H9 (cell line): ENCODE measurements at places on chromosomes 16 and 17. TPM values are rescaled to one million over a fixed set of nuclear protein-coding genes. Genes with fewer than 3 reads are reported as not detected.

DNA sequence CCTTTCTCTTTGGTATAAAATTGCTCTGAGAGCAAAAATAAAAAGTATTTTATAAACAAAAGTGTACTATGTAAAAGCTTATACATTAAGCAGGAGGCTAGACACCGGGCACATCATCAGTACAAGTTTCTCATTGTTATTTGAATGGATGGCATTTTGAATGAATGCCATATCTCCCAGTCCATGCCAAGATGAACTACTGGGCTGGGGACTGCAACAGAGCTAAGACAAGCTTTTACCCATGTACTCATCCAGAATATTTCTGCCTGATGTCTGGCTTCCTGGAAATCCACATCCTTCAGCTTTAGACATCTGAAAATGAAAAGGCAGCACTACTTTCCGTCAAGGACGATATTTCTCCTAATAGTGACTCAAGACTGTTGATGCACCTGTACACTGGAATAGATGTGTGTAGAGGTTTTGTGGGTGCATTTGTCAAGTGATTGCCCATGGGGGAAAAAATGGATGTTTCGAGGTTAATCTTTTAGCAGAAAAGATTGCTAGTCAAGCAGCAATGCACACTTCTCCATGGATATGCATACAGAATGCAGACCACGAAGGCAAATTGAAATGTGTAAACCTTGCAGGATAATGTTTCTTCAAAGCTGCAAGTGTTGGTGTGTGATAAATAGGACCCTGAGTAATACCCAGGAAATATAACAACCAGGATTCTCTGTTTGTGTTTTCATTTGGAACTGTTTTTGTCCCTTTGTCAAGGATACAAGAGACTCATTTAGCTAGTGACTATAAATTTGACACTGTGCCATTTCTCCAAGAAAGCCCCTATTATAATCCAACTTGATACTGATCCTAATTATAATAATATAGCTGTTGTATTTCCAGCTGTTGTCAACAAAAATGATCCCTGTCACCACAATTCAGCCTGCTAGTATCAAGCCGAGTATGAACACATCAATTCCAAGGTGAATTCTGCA lies 173.8 kb downstream of the CDH8 start:
- H3K27ac ChIP-seq, result no peak overlapping the region
- no peaks in the 10 kb centered on the region for H3K27me3 ChIP-seq

Gene PHKB
- total RNA-seq, result 38.8 and 39.0 TPM in 2 replicates

GRCh38 chr16:71432906-71433305 lies 8.9 kb downstream of the TLE7 start:
- H3K27ac ChIP-seq, result no peak overlapping the region
- H3K27me3 ChIP-seq, result no peaks in the 10 kb centered on the region
- no peak overlapping the region for H3K4me3 ChIP-seq
- no peaks in the 10 kb centered on the region for H3K36me3 ChIP-seq
- H3K4me1 ChIP-seq, result no peaks in the 10 kb centered on the region

- H3K4me1 ChIP-seq, result no peaks in the 10 kb centered on the region
- no peak for DNase-seq
- no peak overlapping the region for H3K27ac ChIP-seq
- H3K4me3 ChIP-seq, result no peak overlapping the region
Measured at GRCh38 chr16:73234496-73234895, 186.6 kb upstream of the ZFHX3 start.

DNA sequence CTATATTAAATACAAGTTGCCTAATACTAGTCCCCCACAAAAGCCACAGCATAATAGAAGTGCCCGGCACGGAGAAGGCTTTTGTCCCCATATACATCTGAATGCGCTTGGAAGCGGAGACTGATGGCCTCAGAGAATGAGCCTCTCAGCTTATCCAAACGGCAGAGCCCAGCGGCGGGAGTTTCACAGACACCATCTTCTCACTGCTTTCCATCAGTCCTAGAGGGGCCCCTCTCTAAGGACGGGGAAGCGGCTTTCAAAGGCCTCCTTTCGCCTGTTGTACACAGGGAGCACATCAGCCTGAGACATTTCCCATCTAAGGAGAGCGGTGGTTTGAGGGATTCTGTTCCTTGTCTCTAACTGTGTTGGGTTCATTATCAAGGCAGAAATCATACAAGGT lies 16.9 kb downstream of the NXN start:
- H3K36me3 ChIP-seq, result peaks cover 9% of the 10 kb centered on the region
- no peaks in the 10 kb centered on the region for H3K27me3 ChIP-seq
- peak; percentile 85 for DNase-seq
- H3K27ac ChIP-seq, result peak overlapping the region; percentile 1
- H3K4me1 ChIP-seq, result peaks cover 8% of the 10 kb centered on the region; the same call in 1 of the 2 replicates

DNA sequence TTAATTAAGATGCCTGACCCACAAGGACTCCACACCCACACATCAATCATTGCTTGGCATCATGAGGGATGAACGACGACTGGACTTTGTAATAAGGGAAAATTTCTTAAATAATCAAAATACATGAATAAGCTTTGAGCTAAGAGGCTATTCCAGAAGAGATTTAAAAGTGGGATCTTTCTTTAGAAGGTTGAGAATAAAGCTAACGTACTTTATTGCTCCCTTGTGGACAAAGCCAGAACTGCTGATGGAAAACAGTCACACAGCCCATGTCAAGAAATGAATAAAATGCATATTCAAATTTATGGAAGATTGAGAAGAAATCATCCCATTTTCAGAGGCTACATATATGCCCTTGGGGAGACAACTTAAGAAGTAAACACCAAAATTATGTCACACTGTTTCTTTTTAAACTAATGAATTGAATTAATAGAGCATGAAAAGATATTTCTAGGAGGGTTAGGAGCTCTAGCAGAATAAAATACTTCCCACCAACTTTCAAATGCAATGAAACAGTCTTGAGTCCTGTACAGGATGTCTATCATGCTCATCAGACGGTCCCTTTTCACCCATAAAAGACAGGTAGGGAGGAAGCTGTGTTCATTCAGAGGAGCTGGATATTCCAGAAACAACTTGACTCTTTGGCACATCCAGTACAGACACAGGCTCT lies 60.2 kb upstream of the PHOSPHO1 start:
- H3K27me3 ChIP-seq, result no peaks in the 10 kb centered on the region; the same call in 1 of the 2 replicates
- H3K27ac ChIP-seq, result no peak overlapping the region
- H3K4me1 ChIP-seq, result no peaks in the 10 kb centered on the region
- no peaks in the 10 kb centered on the region; the same call in 2 of the 3 replicates for H3K36me3 ChIP-seq

Gene BTBD17
- 0.31 and 0.33 TPM in 2 replicates for total RNA-seq

DNA sequence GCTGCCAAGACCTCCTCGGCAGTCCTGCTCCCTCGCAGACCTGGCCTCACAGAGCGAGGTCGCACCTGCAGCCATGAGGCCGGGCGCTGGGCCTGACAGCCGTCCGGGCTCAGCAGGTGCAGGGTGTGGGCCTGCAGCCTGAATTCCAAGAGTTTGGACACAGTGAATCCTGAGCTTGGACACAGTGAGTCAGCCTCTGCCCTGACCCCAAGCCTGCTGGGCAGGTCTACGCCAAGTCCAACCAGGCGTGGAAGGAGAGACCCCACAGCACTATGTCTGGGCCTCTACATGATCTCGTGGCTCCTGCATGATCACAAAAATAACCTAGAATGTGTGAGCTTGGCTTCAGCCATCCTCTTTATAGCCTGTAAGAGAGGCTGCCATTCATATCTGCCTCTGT lies 121.0 kb downstream of the C16orf95 start:
- DNase-seq, result no peak
- no peaks in the 10 kb centered on the region for H3K36me3 ChIP-seq
- H3K27ac ChIP-seq, result no peak overlapping the region
- no peak overlapping the region for H3K4me3 ChIP-seq
- H3K4me1 ChIP-seq, result no peaks in the 10 kb centered on the region
- H3K27me3 ChIP-seq, result no peaks in the 10 kb centered on the region

Gene ALOX12B
- total RNA-seq, result 0.86 and 1.2 TPM in 2 replicates

- DNase-seq, result no peak
- H3K27ac ChIP-seq, result no peak overlapping the region
- no peak overlapping the region; the same call in 2 of the 3 replicates for H3K4me3 ChIP-seq
- no peaks in the 10 kb centered on the region for H3K36me3 ChIP-seq
- peaks cover 9% of the 10 kb centered on the region; the same call in 1 of the 2 replicates for H3K27me3 ChIP-seq
Measured at GRCh38 chr17:7830616-7831015, 3.4 kb upstream of the KDM6B start.

Gene PPM1E
- total RNA-seq, result 7.1 and 7.3 TPM in 2 replicates

Gene KRTAP4-3
- total RNA-seq, result not detected in 2 replicates

DNA sequence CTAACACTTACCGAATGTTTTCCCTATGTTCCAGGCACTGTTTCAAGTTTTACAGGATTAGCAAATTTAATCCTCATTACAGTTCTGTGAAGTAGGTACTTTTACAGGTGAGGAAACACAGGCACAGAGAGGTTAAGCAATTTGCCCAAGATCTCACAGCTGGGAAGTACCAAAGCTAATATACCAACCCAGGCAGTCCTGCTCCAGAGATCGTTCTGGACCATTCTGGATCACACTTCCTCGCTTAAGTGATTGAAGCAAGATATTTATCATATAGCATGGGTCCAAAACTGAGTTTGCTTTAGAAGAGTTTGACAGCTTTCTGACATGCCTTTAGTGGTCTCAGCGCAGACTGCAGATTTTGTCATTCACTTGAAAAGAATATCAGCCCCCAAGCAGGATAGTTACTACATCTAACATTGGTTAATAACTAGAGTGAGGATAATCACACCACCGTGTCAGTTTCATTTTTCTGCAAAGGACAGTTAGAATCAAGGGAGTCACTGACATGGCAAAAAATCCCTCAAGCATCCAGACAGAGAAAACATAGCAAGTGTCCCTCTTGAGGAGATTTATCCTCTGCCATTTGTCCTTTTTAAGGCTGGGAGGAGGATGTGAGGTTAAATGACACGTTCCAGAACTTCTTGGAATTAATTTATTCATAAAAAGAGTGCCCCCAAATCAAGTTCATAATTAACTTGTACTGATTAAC lies 5.1 kb downstream of the HS3ST3B1 start:
- peaks cover 39% of the 10 kb centered on the region; the same call in 1 of the 2 replicates for H3K27me3 ChIP-seq
- H3K27ac ChIP-seq, result no peak overlapping the region
- peak; percentile 4 for DNase-seq
- peaks cover 18% of the 10 kb centered on the region; the same call in 1 of the 2 replicates for H3K4me1 ChIP-seq
- no peak overlapping the region for H3K4me3 ChIP-seq

Gene CRYM
- total RNA-seq, result 16.4 and 17.8 TPM in 2 replicates

Gene EVI2A
- total RNA-seq, result not detected in 2 replicates

- peaks cover 26% of the 10 kb centered on the region; the same call in 1 of the 2 replicates for H3K27me3 ChIP-seq
- no peak overlapping the region for H3K27ac ChIP-seq
- no peak for DNase-seq
- 0 out of 2 replicates have a peak, but pooled peaks cover 4% of the 10 kb centered on the region for H3K4me1 ChIP-seq
- peak overlapping the region; percentile 92 for H3K4me3 ChIP-seq
- no peaks in the 10 kb centered on the region; the same call in 2 of the 3 replicates for H3K36me3 ChIP-seq
Measured at GRCh38 chr17:49908782-49909714, 59.9 kb upstream of the DLX4 start.

Gene C16orf92
- not detected in 2 replicates for total RNA-seq

Gene G6PC3
- total RNA-seq, result 105 and 109 TPM in 2 replicates

Gene DNAH9
- 0.22 and 0.24 TPM in 2 replicates for total RNA-seq

GRCh38 chr17:43852571-43852970 lies 5.6 kb downstream of the CD300LG start:
- no peak for DNase-seq
- no peaks in the 10 kb centered on the region; the same call in 1 of the 2 replicates for H3K27me3 ChIP-seq
- no peak overlapping the region for H3K27ac ChIP-seq
- H3K36me3 ChIP-seq, result no peaks in the 10 kb centered on the region
- H3K4me1 ChIP-seq, result no peaks in the 10 kb centered on the region

Gene KCNAB3
- 5.7 and 6.4 TPM in 2 replicates for total RNA-seq

Gene PRR35
- total RNA-seq, result 0.33 and 0.50 TPM in 2 replicates

Gene KRT36
- total RNA-seq, result not detected in 2 replicates

Gene MYH13
- not detected in 2 replicates for total RNA-seq

Gene PRKCB
- total RNA-seq, result 7.0 and 7.7 TPM in 2 replicates

DNA sequence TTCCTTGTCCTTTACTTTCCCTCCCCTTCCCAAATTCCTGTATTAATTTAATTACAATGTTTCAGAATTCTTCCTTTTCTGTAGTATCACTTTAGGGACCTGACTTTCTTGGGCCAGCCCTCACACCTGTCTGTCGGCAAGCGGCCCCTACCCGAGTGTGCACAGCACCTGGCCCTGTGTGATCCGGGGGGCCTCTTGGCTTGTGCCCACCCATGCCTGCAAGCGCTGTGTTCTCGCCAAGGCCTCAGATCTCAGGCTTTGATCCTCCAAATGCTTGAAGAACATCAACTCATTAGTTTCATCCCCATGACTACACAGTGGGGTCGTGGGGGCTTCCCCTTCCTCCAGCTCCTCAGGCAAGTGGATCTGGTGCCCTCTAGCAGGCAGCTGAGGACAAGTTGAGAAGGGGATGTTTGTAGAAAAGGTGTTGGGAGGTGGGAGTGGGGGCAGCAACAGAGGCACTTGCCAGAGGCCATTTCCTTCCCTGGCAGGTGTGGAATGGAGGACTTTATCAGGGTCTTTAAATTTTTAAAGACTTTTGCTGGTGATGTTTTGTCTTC lies 15.7 kb upstream of the CDH3 start:
- H3K36me3 ChIP-seq, result no peaks in the 10 kb centered on the region
- no peaks in the 10 kb centered on the region for H3K27me3 ChIP-seq
- H3K27ac ChIP-seq, result no peak overlapping the region
- peak; percentile 73 for DNase-seq

DNA sequence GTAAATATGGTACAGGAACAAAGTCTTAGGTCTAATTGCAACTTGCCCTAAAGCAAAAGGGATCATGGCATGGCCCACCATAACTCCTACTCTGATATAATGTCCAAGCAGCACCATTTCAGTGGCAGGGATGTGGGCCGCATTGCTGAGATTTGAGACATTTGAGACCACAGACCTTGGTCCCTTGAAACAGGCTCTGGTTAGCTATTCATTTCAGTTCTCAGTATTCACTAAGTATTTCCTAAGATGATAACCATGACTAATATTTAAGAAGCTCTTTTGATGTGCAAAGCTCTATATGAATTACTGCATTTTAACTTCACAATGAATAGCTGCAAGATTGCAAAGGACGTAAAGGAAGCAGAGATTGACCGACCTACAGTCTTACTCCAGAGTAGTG lies 471.0 kb downstream of the SHISA9 start:
- H3K27me3 ChIP-seq, result no peaks in the 10 kb centered on the region
- no peak for DNase-seq
- no peak overlapping the region for H3K4me3 ChIP-seq

GRCh38 chr16:85436636-85437165 lies 176.4 kb upstream of the GSE1 start:
- no peak overlapping the region for H3K27ac ChIP-seq
- no peak overlapping the region for H3K4me3 ChIP-seq
- H3K27me3 ChIP-seq, result no peaks in the 10 kb centered on the region
- peak; percentile 88 for DNase-seq

- H3K4me3 ChIP-seq, result no peak overlapping the region
- no peak overlapping the region for H3K27ac ChIP-seq
- no peaks in the 10 kb centered on the region for H3K36me3 ChIP-seq
- no peak for DNase-seq
- no peaks in the 10 kb centered on the region for H3K27me3 ChIP-seq
Measured at GRCh38 chr16:17358846-17359245, 111.9 kb downstream of the XYLT1 start.

GRCh38 chr16:11178424-11178823 lies 77.6 kb downstream of the SOCS1 start:
- DNase-seq, result no peak
- no peak overlapping the region for H3K27ac ChIP-seq

- H3K4me3 ChIP-seq, result no peak overlapping the region
- H3K27ac ChIP-seq, result no peak overlapping the region
- DNase-seq, result no peak
- no peaks in the 10 kb centered on the region for H3K27me3 ChIP-seq
- no peaks in the 10 kb centered on the region; the same call in 1 of the 2 replicates for H3K4me1 ChIP-seq
Measured at GRCh38 chr16:66746682-66747081, 4.7 kb downstream of the DYNC1LI2 start.
